ENCODE measurements at places on chromosomes 5 and 9. TPM values are rescaled to one million over a fixed set of nuclear protein-coding genes. Genes with fewer than 3 reads are reported as not detected.

- no peak for DNase-seq
Observed at GRCh38 chr5:9318031-9318430, 227.8 kb downstream of the SEMA5A start.

DNA sequence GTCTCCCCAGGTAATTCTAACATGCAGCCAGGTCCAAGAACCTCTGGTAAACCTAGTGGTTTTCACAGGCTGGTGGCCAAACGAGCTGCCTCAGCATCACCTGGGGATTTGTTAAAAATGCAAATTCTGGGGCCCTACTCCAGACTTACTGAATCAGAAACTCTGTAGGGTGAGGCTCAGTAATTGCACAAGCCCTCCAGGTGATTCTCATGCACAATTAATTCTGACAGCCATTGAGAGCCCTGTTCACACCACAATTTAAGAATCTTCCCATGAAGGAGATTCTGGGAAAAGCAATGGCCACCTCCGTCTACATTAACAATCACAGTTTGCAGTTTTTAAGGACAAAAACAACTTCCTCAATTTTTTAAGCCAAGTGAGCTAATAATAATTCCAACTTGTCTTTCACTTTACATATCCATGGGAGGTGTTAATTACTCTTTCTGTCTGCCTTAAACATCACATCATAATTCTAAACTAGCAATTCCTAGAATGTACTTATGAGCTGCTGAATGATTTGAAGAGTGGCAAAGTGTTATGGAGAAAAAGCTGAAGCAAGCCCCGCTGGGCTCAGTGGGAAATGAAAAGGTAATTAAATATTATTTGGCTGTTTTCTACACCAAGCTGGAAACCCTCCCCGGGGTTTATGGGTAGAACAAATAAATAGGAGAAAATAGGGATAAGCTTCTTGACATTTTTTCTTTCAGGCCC lies 70.0 kb downstream of the GLDC start:
- no peak for DNase-seq

GRCh38 chr9:115672477-115673316 lies 480.9 kb upstream of the PAPPA start:
- peak; percentile 97 for DNase-seq

DNA sequence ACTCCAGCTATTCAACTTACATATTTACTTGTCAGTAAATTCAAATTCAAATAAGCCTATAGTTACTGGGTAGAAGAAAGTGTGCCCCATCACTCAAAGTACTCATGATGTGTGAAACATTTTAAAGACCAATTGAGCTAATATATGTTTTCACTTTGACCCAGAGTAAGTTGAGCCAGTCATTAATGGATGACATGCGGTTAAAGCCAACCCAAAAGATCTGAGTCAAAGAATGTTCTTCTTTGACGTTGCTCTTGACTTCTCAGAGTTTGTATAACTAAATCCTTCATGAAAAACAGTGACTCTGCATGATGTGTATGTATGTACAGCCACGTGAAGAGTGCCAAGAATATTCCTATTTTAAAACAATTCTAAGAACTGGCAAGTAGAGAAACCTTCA lies 237.4 kb downstream of the NR2F1-AS1 start:
- DNase-seq = no peak

DNA sequence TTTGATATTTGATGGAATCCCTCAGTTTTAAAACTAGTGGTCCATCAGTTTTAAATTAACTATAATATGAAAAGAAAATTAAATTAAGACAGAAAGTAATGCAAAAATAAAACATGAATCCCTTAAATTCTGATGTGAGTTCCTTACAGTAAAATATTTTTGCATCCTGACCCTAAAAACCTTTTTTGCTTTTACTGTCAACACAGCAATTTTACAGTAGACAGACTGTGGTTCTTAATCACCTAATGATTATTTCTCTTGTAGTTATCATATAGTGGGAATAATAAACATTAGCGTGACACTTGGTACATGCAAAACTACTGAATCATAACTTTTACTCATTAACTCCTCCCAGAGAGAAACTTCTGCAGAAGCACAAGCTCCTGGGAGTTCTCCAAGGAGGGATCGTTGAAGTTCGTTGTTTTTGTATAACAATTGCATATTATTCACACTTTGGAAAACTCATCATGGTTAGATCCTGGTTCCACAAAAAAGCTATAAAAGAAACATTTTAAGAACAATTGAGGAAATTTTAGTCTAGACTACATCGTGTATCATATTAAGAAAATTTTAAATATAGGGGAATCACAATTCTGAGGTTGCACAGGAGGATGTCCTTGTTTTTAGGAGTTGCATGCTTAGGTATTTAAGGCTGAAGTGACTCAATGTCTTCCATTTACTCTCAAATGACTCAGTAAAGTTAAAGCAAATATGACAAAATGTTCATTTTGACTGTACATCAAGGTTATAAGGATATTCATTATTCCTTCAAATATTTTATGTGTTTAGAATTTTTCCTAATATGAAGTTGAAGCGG lies 88.2 kb upstream of the NIPAL4 start:
- no peak for DNase-seq

DNA sequence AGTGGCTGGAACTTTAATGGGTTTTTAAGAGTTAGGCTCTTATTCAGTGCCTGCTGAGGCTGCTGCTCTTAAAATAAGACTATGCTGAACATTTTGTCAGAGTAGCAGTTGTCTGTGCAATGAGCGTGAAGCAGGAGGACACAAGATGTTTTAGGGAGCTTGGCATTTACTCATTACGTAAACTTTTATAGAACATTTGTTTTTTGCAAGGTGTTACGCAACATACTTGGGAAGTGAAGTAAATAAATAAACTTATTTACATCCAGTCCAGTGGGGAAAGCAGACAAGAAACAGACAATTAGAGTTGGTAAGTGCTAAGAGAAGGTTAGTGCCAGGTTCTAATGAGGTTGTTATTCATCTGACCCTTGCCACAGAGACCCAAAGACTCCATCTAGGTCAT lies 226.0 kb downstream of the HINT1 start:
- DNase-seq = no peak

DNA sequence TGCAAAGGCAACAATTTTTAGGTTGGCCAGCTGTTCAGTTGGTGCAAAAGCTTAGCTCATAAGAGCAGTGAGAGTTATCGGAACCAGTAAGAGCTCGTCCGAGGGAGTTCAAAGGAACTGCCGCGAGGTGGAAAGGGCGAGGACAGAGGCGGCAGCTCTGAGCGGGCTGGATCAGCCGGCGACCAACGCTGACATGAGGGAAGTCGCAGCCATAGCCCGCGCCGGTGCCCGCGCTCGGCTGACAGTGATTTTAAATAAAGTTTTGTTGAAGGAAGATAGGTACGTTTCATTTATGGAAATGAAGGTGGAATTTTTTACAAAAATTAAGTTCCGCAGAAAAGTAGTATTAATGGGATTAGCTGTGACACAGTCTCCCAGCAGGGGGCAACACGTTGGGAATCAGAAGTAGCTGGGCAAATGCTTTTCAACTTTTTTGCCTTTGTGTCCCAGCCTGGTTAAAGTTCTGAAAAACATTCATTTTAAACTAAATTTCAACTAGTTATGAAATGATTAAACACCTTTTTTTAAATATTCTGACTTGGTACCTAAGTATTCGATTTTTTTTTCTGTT lies 43.2 kb downstream of the FBXO4 start:
- no peak for DNase-seq

GRCh38 chr5:150394912-150395687 lies 17.6 kb downstream of the CD74 start:
- DNase-seq = no peak

- DNase-seq = no peak
Observed at GRCh38 chr5:177491429-177491945, 5.9 kb downstream of the PDLIM7 start.

GRCh38 chr5:174514325-174514724 lies 210.1 kb upstream of the MSX2 start:
- DNase-seq = no peak

DNA sequence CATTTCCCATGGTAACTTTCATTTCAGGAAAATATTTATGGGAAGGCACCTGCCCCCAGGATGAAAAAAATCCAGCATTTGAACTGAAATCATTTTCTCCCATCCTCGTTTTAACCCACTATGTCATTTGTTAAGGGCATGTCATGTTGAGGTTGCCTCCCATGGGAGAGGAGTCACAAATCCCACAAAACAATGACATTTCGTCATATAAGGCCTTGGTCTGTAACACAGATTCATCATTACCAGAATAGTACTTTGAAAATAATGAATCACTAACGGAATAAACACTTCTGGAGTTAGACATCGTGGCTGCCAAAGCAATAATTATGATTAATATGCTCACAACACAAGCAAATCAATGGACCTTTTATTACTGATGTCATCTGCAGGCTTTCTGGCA lies 274.1 kb downstream of the NDUFS4 start:
- DNase-seq = no peak

- DNase-seq = no peak
Observed at GRCh38 chr5:37850226-37850865, 10.5 kb upstream of the GDNF start.

- no peak for DNase-seq
Observed at GRCh38 chr5:100550531-100551051, 15.4 kb downstream of the FAM174A start.

- DNase-seq = no peak
Observed at GRCh38 chr9:36970007-36970888, 63.8 kb downstream of the PAX5 start.

GRCh38 chr5:142107736-142108431 lies 695 bp upstream of the NDFIP1 start:
- no peak for DNase-seq

DNA sequence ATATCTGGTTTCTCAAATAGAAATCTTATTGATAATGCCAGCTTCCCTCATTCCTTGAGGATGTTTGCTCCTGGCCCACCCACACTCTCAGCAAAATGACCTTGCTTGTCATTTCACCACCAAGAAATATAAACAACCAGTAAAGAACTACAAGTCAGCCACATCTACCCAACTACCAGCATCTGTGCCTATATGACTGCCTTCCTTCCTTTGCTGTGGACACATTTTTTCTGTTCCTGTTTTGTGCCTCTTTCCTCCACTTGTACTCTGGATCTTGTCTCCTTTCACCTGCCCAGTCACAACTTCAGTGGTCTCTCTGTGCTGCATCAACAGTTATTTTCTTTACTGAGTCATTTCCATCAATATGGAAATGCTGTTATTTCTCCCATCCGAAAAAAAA lies 20.3 kb downstream of the KIF2A start:
- DNase-seq = no peak

- DNase-seq = no peak
Observed at GRCh38 chr5:174457141-174457678, 267.2 kb upstream of the MSX2 start.

NCS1 gene
- 69.2 TPM for total RNA-seq

SPATA31D4 gene
- total RNA-seq = not detected

FAM163B gene
- total RNA-seq = not detected

KDM3B gene
- total RNA-seq = 45.1 TPM

PCSK1 gene
- not detected for total RNA-seq

NR6A1 gene
- total RNA-seq = 2.2 TPM

MARCOL gene
- total RNA-seq = not detected

PTPN3 gene
- total RNA-seq = 33.6 TPM

GFRA3 gene
- total RNA-seq = 0.08 TPM

All from kidney epithelial cell (primary cell).